WTC11 (cell line): ENCODE measurements at places on chromosomes 3 and 15. TPM values are rescaled to one million over a fixed set of nuclear protein-coding genes. Genes with fewer than 3 reads are reported as not detected.

DNA sequence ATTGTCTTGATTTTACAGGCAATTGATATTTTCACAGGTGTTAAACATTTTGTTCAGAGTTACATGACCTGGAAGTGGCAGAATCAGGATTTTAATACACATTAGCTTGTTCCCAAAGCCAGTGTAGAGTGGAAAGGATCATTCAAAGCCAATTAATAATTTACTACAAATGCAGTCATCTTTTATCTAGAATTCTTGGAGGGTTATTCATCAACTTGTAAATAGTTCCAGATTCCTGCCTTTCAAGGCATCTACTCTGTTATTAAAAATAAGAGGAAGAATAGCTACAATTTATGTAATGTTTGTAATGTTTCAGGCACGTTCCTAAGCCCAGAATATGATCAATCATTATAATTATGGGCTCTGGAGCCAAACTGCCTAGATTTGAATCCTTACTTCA lies 358.5 kb downstream of the ZNF385D start:
- peaks cover 13% of the 10 kb centered on the region for H3K36me3 ChIP-seq
- no peak overlapping the region for H3K4me3 ChIP-seq
- no peaks in the 10 kb centered on the region for H3K4me1 ChIP-seq
- no peaks in the 10 kb centered on the region for H3K27me3 ChIP-seq

DNA sequence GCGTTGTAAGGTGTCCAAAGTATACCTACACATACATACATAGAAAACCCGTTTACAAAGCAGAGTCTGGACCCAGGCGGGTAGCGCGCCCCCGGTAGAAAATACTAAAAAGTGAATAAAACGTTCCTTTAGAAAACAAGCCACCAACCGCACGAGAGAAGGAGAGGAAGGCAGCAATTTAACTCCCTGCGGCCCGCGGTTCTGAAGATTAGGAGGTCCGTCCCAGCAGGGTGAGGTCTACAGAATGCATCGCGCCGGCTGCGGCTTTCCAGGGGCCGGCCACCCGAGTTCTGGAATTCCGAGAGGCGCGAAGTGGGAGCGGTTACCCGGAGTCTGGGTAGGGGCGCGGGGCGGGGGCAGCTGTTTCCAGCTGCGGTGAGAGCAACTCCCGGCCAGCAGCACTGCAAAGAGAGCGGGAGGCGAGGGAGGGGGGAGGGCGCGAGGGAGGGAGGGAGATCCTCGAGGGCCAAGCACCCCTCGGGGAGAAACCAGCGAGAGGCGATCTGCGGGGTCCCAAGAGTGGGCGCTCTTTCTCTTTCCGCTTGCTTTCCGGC lies 318.6 kb downstream of the FGF12 start:
- peaks cover 62% of the 10 kb centered on the region for H3K27me3 ChIP-seq
- H3K4me1 ChIP-seq, result peaks cover 53% of the 10 kb centered on the region
- no peaks in the 10 kb centered on the region; the same call in 1 of the 2 replicates for H3K36me3 ChIP-seq
- H3K27ac ChIP-seq, result peak overlapping the region; percentile 59; the same call in 1 of the 2 replicates
- H3K4me3 ChIP-seq, result peak overlapping the region; percentile 93

DNA sequence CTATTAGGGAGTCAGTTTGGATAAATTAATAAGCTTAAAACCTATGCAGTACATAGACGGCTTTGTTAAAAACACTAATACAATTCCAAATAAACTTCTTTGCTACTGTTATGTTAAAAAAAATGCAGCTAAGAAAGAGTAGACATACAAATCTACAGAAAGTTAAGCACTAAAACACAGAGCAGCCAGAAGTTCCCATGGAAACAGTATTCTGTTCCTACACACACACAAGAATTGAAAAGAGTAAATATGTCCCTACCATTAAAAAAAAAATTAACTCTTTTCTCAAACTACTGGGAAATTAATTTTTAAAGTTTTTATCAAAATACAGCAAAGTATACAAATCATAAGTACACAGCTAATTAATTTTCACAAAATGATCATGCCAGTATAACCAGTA lies 71.6 kb downstream of the CLASP2 start:
- H3K36me3 ChIP-seq, result no peaks in the 10 kb centered on the region
- H3K27me3 ChIP-seq, result no peaks in the 10 kb centered on the region
- peaks cover 36% of the 10 kb centered on the region for H3K4me1 ChIP-seq
- H3K27ac ChIP-seq, result no peak overlapping the region
- H3K4me3 ChIP-seq, result no peak overlapping the region
- DNase-seq, result no peak

- H3K36me3 ChIP-seq, result no peaks in the 10 kb centered on the region
- H3K4me3 ChIP-seq, result no peak overlapping the region
- no peaks in the 10 kb centered on the region for H3K4me1 ChIP-seq
- no peak for DNase-seq
- H3K27ac ChIP-seq, result no peak overlapping the region
Observed at GRCh38 chr15:45087513-45087912, 26.5 kb downstream of the DUOX2 start.

GRCh38 chr3:27426926-27427325 lies 57.3 kb downstream of the SLC4A7 start:
- no peak overlapping the region for H3K4me3 ChIP-seq
- no peaks in the 10 kb centered on the region for H3K4me1 ChIP-seq
- no peak overlapping the region for H3K27ac ChIP-seq
- H3K27me3 ChIP-seq, result no peaks in the 10 kb centered on the region

The UTS2B gene
- 0.55 to 0.57 TPM in 2 of 3 replicates, not detected in the other for total RNA-seq

The ALS2CL gene
- total RNA-seq, result 10.2 to 12.6 TPM (median 11.5 TPM) in 3 replicates
